Muscle of leg (tissue), 16 donors: ENCODE measurements at places on chromosomes 7 and 10. TPM values are rescaled to one million over a fixed set of nuclear protein-coding genes. Genes with fewer than 3 reads are reported as not detected.

- no peak overlapping the region for H3K27ac ChIP-seq
- H3K36me3 ChIP-seq, result no peaks in the 10 kb centered on the region
- no peaks in the 10 kb centered on the region for H3K27me3 ChIP-seq
- H3K4me3 ChIP-seq, result no peak overlapping the region
- no peak for DNase-seq
- H3K4me1 ChIP-seq, result peaks cover 6% of the 10 kb centered on the region
Observed at GRCh38 chr7:30185496-30185895, 50.7 kb downstream of the MTURN start.

DNA sequence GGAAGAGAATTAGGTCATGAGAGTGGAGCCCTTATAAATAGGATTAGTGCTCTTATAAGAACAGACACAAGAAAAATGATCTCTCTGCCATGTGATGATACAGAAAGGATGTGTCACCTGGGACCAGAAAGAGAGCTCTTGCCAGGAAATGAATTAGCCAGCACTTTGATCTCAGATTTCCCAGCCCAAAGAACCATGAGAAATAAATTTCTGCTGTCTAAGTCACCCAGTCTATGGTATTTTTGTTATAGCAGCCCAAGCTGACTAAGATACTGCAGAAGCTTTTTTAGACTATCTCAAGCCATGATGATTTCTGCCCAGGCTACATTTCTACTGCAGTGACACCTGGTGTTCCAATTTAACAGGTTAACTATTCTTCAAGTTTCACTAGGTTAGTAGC, 84.8 kb downstream of the RSU1 start:
- H3K36me3 ChIP-seq, result peaks cover 5% of the 10 kb centered on the region
- no peak for DNase-seq
- H3K4me3 ChIP-seq, result no peak overlapping the region
- H3K27ac ChIP-seq, result no peak overlapping the region
- H3K4me1 ChIP-seq, result no peaks in the 10 kb centered on the region
- H3K27me3 ChIP-seq, result no peaks in the 10 kb centered on the region

- H3K4me1 ChIP-seq, result no peaks in the 10 kb centered on the region
- no peaks in the 10 kb centered on the region for H3K36me3 ChIP-seq
- peak overlapping the region; percentile 34 for H3K4me3 ChIP-seq
- peak; percentile 0 for DNase-seq
- no peak overlapping the region for H3K27ac ChIP-seq
- H3K27me3 ChIP-seq, result no peaks in the 10 kb centered on the region
Observed at GRCh38 chr7:56287429-56288138, 171.4 kb upstream of the NUPR2 start.

DNA sequence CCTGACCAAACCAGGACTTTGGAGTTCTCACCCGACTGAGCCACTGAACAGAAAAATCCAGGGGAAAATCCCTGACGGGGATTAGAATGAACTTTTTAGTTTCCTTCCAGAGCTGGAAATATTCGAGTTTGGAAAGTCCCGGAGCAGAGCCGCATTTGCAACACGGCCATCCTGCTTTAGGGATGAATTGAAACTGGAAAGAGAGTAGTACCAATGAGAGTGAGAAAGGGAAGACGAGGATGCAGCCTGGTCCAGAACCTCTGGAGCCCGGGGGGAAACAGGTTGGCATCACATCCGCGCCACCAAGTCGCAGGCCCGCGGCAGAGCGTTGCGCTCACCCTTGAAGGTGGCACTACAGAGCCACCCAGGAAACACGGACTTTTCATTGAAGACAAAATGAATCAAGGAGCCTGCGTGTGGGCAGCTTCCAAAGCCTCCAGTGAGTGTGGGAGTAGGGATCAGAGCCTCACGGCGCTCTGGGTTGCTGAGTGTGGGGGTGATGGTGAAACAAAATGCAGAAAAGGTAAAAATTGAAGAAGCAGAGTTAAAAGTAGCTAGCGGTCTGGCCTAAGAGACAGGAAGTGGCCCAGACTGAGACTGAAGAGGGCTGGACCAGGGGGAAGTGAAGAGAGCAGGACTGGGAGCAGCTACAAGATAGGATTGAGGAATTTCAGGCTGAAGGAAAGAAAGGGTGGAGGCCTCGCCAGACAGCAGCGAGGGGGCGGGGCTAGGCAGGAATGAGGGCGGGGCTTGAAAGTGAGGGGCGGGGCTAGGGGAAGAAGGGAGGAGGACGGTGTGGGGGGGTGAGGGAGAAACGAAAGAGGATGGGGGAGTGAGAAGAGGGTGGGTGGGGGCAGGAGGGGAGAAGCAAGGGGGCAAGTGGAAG, 1.8 kb downstream of the SMURF1 start:
- peak; percentile 88 for DNase-seq
- H3K4me1 ChIP-seq, result peaks cover 10% of the 10 kb centered on the region
- H3K36me3 ChIP-seq, result no peaks in the 10 kb centered on the region
- no peaks in the 10 kb centered on the region for H3K27me3 ChIP-seq
- peak overlapping the region; percentile 94 for H3K27ac ChIP-seq
- peak overlapping the region; percentile 39 for H3K4me3 ChIP-seq

- peak overlapping the region; percentile 99 for H3K27ac ChIP-seq
- H3K4me3 ChIP-seq, result peak overlapping the region; percentile 85
Observed at GRCh38 chr10:17643339-17643754, 604 bp upstream of the STAM start.

DNA sequence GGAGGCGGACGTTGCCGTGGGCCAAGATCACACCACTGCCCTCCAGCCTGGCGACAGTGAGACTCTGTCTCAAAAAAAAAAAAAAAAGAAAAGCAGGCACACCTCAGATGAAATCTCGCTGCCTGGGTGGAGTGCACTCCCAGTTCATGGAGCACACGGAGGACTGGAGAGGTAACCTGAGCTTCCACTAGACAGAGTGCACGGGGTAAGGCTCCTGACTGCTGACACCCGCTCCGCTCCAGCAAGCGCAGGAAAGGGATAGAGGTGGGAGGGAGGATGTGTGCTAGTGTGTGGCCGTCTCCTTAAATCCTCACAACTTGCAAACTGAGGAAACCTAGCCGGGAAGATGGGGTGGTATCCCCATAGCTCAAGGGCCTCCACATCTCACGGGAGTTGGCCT, 50.8 kb downstream of the FAM53B start:
- no peak for DNase-seq
- H3K36me3 ChIP-seq, result peaks cover 45% of the 10 kb centered on the region
- peaks cover 51% of the 10 kb centered on the region for H3K4me1 ChIP-seq
- H3K27ac ChIP-seq, result peak overlapping the region; percentile 65
- no peak overlapping the region for H3K4me3 ChIP-seq

- no peak overlapping the region for H3K4me3 ChIP-seq
- peaks cover 3% of the 10 kb centered on the region for H3K4me1 ChIP-seq
- DNase-seq, result peak; percentile 45
- H3K36me3 ChIP-seq, result no peaks in the 10 kb centered on the region
- H3K27ac ChIP-seq, result peak overlapping the region; percentile 32
- H3K27me3 ChIP-seq, result no peaks in the 10 kb centered on the region
Observed at GRCh38 chr10:110269374-110270318, 35.1 kb downstream of the SMNDC1 start.

DNA sequence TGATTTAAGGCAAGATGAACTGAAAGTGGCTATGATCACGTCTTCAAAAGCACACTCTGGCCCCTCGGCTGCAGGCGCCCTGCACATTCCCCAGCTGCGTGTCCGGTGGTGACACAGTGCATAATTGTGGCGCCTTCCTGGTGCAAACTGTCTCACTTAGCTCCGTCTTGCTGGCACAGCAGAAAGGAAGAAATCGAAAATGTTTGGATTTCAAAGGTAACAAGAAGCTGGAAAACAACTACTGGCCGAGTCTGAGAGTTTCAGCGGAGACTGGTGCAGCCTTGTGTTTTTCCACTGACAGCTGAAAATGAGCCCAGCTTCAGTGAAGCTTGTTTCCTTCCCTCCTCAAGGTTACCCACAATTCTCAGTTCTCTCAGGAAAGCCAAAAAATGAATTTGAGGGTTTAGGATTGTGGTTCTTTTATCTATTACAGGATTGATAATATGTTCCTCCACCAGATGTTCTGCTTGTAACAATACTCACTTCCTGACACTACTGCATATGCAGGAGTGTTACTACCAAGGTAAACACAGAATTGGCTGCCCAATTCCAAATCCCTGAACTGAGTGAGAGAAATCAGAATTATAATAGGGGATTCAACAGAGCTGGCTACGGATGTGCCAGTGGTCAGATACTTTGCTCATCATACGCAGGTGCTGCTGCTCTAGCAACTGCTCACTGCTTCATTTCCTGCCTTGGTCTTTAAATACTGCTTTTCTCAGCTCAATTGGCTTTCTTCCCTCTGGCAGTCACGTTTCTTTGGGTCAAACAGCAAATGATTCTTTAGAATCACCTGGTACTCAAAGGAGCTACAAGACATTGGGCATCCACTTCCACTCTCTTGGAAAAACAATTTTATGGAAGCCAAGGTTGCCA, 63.7 kb downstream of the TRUB1 start:
- DNase-seq, result peak; percentile 61
- H3K4me1 ChIP-seq, result no peaks in the 10 kb centered on the region
- no peaks in the 10 kb centered on the region for H3K36me3 ChIP-seq

- peaks cover 10% of the 10 kb centered on the region for H3K27me3 ChIP-seq
- peak within 1 kb of the TSS; percentile 23 for H3K27ac ChIP-seq
- DNase-seq, result peak; percentile 86
Observed at GRCh38 chr10:87659571-87660483, at the start of gene PAPSS2. TSS of gene PAPSS2 (plus strand) at chr10:87659878. CDS start at chr10:87659982, 104 bp downstream.

GRCh38 chr10:102452672-102453340, 1.5 kb upstream of the C10orf95 start:
- no peaks in the 10 kb centered on the region for H3K36me3 ChIP-seq
- DNase-seq, result peak; percentile 54

GRCh38 chr7:99825873-99826272, 1.9 kb upstream of the CYP3A43 start:
- H3K4me1 ChIP-seq, result peaks cover 2% of the 10 kb centered on the region
- no peak for DNase-seq
- H3K27me3 ChIP-seq, result no peaks in the 10 kb centered on the region
- H3K27ac ChIP-seq, result no peak overlapping the region
- H3K36me3 ChIP-seq, result no peaks in the 10 kb centered on the region

- no peaks in the 10 kb centered on the region for H3K36me3 ChIP-seq
- no peak overlapping the region for H3K27ac ChIP-seq
- H3K27me3 ChIP-seq, result no peaks in the 10 kb centered on the region
- no peak for DNase-seq
- H3K4me1 ChIP-seq, result no peaks in the 10 kb centered on the region
Observed at GRCh38 chr10:74233281-74233680, 82.3 kb downstream of the ADK start.

- H3K27me3 ChIP-seq, result no peaks in the 10 kb centered on the region
- H3K36me3 ChIP-seq, result peaks cover 32% of the 10 kb centered on the region
- DNase-seq, result no peak
Observed at GRCh38 chr10:70850097-70850496, 34.3 kb downstream of the SGPL1 start.

DNA sequence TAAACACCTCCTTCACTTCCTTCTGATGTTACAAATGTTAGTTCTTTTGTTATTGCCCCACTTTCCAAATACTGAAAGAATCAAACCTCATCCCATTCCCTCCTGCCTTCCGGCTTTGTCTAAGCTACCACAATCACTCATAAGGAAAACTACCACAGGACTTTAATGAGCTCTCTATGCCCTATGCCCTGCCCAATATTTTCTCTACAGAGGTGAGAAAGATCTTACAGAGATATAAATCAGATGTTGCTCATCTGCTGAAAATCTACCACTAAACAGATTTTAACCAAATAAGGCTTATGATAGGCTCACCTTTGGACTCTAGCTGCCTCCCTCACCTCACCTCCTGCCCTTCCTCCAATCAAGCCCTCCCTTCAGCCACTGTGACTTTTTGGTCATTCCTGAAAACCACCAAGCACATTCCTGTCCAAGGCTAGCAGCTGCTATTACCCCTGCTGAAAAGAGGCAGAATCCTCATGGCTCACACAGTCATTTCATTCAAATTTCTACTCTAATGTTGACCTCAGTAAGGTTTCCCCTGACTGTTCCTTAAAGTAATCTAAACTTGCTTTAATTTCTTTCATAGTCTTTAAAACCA, 7.7 kb downstream of the ZNF33B start:
- DNase-seq, result no peak
- peaks cover 10% of the 10 kb centered on the region for H3K36me3 ChIP-seq
- H3K4me3 ChIP-seq, result no peak overlapping the region
- no peaks in the 10 kb centered on the region for H3K27me3 ChIP-seq
- no peak overlapping the region for H3K27ac ChIP-seq

DNA sequence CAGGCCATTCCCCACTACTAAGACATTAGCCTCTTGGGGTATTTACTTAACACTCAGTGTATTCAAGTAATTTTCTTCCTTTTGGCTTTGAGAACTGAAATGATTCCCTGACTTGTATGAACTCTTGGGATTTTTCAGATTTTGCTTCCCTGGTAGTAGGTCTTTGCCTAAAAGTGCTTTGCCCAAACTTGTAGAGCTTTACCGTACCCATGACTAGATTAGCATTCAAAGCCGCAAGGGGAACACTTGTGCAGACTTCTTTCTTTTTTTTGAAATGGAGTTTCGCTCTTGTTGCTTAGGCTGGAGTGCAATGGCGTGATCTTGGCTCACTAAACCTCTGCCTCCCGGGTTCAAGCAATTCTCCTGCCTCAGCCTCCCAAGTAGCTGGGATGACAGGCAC, 6.1 kb upstream of the STAM start:
- H3K27ac ChIP-seq, result no peak overlapping the region
- DNase-seq, result no peak
- H3K36me3 ChIP-seq, result no peaks in the 10 kb centered on the region
- H3K27me3 ChIP-seq, result no peaks in the 10 kb centered on the region

- no peaks in the 10 kb centered on the region for H3K4me1 ChIP-seq
- no peaks in the 10 kb centered on the region for H3K27me3 ChIP-seq
- H3K36me3 ChIP-seq, result no peaks in the 10 kb centered on the region
Observed at GRCh38 chr7:158128572-158128971, 459.1 kb downstream of the PTPRN2 start.

- H3K36me3 ChIP-seq, result no peaks in the 10 kb centered on the region
- H3K27me3 ChIP-seq, result no peaks in the 10 kb centered on the region
- peak overlapping the region; percentile 37 for H3K4me3 ChIP-seq
- peak; percentile 85 for DNase-seq
- peak overlapping the region; percentile 97 for H3K27ac ChIP-seq
Observed at GRCh38 chr7:130272381-130273080, 5.9 kb downstream of the CPA2 start.

GRCh38 chr7:155208681-155209477, 88.8 kb upstream of the INSIG1 start:
- H3K4me1 ChIP-seq, result peaks cover 32% of the 10 kb centered on the region
- H3K27ac ChIP-seq, result peak overlapping the region; percentile 13
- no peak for DNase-seq
- H3K4me3 ChIP-seq, result no peak overlapping the region

GRCh38 chr7:73699370-73700068, 16.1 kb downstream of the BUD23 start:
- no peak overlapping the region for H3K4me3 ChIP-seq
- DNase-seq, result no peak
- no peak overlapping the region for H3K27ac ChIP-seq

INA gene
- total RNA-seq, result 0.13 TPM

RBM20 gene
- total RNA-seq, result 8.3 TPM

ATOH7 gene
- 0.13 TPM for total RNA-seq

ANKIB1 gene
- total RNA-seq, result 30.6 TPM

NEUROD6 gene
- 0.04 TPM for total RNA-seq

ZNF804B gene
- under 0.01 TPM for total RNA-seq

NRF1 gene
- 10.0 TPM for total RNA-seq

GPR26 gene
- not detected for total RNA-seq

MEST gene
- 879 TPM for total RNA-seq

SLC25A40 gene
- 9.6 TPM for total RNA-seq
